HFFc6 (cell line): ENCODE measurements at places on chromosomes 7 and 10.

- DNase-seq = no peak
Measured at GRCh38 chr10:78247266-78247665, 213.6 kb downstream of the RPS24 start.

- no peak for DNase-seq
Measured at GRCh38 chr7:29008590-29008989, 50.5 kb upstream of the TRIL start.

GRCh38 chr10:88490231-88490980, 92.7 kb downstream of the RNLS start:
- no peak for DNase-seq

- no peak for DNase-seq
Measured at GRCh38 chr10:55852900-55853299, 508.2 kb downstream of the ZWINT start.

- DNase-seq = no peak
Measured at GRCh38 chr10:129968853-129969183, 4.7 kb upstream of the EBF3 start.

- DNase-seq = no peak
Measured at GRCh38 chr7:104629408-104629807, 301.0 kb downstream of the LHFPL3 start.

- no peak for DNase-seq
Measured at GRCh38 chr10:119133949-119134348, 30.0 kb downstream of the DENND10 start.
